H4 (cell line): ENCODE measurements at places on chromosomes 12 and 14. TPM values are rescaled to one million over a fixed set of nuclear protein-coding genes. Genes with fewer than 3 reads are reported as not detected.

GRCh38 chr14:92529903-92530302 lies 16.3 kb downstream of the RIN3 start:
- no peak for DNase-seq

DNA sequence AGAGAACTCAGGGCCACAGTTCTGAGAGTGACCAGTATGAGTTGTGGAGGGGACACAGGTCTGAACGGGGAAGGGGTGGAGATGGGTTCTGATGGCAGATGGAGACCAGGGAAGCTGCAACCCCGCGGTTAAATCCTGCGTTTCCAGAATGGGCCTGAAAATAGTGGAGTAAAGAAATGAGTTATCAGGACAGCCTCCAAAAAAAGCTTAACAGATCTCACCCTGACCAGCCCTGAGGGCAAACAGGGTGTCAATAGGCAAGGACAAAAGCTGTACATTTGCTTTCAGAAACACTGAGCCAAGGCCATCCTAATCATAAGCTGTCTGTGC lies 555 bp upstream of the RTN1 start:
- no peak for DNase-seq

DNA sequence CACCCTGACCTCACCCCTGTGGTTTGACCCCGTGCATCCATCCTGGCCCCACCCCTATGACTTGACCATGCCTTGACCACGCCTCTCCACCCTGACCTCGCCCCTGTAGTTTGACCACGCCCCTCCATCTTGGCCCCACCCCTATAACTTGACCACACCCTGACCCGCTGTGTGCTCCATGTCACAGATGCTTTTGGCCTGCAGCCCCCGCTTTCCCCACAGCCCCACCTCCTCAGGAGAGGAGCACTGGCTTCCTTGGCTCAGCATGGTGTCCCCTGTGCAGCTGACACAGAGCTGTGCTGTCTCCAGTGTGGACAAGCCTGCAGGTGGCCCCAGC lies 269.9 kb upstream of the SFSWAP start:
- no peak for DNase-seq

KRT82 gene
- total RNA-seq, result not detected in 2 replicates
